ENCODE measurements at places on chromosomes 1 and 21.

DNA sequence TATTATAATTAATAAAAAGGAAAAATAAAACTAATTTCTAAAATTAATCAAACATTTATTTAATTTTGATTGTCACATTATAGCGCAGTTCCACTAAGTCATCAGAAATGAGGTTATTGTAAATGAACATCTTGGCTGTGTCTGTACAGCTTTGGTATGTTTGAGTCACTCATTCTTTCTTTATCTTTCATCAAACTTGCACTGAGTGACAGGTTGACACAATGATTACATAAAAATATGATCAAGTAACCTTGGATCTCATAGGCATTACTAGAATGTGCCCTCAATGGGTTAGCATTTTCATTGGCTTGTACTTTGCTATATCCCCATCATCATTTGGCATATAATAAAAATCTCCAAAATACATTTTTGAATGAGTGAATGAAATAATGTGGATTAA lies 1353.2 kb upstream of the ADGRL2 start:
- no peak for DNase-seq

GRCh38 chr1:105830571-105831146 lies 1225.8 kb upstream of the PRMT6 start:
- DNase-seq: no peak

- no peak for DNase-seq
Measured at GRCh38 chr1:199751962-199752687, 275.4 kb upstream of the NR5A2 start.

DNA sequence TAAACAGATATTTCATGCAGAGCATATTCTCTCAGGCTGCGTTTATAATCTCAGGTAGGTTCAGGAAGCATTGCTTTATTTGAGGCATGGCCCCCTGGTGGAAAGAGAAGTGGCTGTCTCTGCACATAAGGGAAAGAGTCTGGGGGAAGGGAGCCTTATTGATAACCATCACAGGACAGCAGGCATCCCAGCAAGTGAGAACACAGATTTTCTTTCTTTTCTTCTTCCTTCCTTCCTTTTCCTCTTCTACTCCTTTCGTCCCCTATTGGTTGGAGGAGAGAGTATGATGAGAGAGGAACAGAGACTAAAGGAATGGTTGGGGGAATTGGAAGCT lies 21.9 kb downstream of the TSNAX start:
- DNase-seq: no peak

- no peak for DNase-seq
Measured at GRCh38 chr1:81209461-81209860, 591.3 kb upstream of the ADGRL2 start.

- DNase-seq: no peak
Measured at GRCh38 chr1:243501002-243501401, 245.2 kb downstream of the SDCCAG8 start.

- no peak for DNase-seq
Measured at GRCh38 chr1:240136402-240136801, 44.7 kb downstream of the FMN2 start.

DNA sequence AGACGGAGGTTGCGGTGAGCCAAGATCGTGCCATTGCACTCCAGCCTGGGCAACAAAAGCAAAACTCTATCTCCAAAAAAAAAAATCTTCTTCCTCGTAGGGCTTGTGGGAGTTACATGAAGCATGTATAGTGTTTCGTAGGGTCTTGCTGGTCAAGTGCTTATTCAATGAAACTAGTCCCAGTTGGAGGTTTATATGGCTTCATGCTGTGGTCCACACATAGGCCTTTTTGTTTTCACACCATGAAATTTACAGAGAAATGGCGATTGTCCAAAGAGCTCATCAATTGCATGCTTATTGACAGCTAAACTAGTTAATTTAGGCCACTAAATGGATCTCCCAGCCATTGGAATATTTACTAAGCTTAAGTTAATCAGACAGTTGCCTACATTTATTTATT lies 29.6 kb downstream of the HUNK start:
- no peak for DNase-seq

Measured in cerebellar nuclear complex (tissue), 1 donor.